ENCODE measurements at places on chromosomes 3 and 15. TPM values are rescaled to one million over a fixed set of nuclear protein-coding genes. Genes with fewer than 3 reads are reported as not detected.
A peak's percentile ranks its signal among the peaks of the same experiment; 100 is the strongest.

Gene ECE2
- not detected for polyA plus RNA-seq

- no peak for DNase-seq
Measured at GRCh38 chr15:84856731-84857417, 27.6 kb upstream of the SLC28A1 start.

Gene MGLL
- 22.6 TPM for polyA plus RNA-seq

Gene MLH1
- polyA plus RNA-seq: 60.4 TPM

Gene PLA2G4F
- polyA plus RNA-seq: 25.0 TPM

- no peak for DNase-seq
Measured at GRCh38 chr3:159757341-159758060, 231.1 kb upstream of the IL12A start.

DNA sequence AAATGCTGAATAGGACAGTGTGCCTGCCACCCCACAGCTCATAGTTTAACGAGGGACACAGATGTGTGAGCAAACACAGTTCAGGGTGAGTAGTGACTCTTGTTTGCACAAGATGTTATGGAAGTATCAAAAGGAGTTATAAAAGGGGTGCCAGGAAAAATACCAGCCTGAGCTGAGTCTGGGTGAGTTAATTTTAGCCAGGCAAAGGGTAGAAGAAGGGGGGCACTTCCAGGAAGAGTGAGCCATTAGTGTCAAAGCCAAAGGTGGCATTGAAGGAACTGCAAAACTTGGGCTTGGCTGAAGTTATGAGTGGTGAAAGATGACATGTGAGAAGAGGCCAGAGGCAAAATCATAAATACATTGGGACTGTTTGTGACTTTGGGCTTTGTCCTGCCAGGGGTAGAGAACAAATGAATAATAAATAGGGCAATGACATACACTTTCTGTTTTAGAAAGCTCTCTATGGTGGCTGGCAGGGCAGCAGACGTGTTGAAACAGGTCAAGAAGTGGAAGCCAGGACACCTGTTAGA, 1.9 kb upstream of the SPPL2A start:
- no peak for DNase-seq

- DNase-seq: no peak
Measured at GRCh38 chr3:114332342-114333179, 38.7 kb downstream of the TIGIT start.

Gene GOLGA8Q
- polyA plus RNA-seq: 2.5 TPM

DNA sequence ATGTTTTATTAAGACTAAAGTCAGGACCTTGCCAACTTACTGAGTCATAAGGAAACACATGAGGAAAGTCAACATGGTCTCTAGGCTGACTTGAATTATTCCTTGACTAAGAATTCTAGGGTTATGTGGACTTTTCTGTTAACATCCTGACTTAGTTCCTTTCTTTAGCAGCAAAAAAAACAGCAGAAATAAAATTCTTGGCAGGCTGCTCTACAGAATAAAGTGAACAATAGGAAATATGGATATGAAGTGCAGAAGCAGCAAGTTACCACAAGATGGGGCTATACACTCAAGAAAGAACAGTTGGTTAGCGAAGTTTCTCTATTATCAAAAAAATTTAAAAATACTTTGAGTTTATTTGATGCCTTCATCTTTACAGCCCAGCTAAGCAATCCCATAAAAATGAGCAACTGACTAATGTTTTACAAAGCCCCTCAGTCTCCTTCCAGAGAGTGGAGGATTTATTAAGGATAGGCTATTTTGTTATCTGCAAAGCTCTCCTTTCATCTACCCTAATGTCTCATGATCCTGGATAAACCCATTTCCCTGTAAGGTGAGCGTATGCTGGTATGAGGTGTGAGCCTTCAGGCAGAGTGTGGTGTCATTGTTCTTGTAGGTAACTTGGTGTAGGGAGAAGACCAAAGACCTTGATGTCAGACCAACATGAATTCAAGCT, 23.1 kb upstream of the MCCC1 start:
- DNase-seq: peak; percentile 50

DNA sequence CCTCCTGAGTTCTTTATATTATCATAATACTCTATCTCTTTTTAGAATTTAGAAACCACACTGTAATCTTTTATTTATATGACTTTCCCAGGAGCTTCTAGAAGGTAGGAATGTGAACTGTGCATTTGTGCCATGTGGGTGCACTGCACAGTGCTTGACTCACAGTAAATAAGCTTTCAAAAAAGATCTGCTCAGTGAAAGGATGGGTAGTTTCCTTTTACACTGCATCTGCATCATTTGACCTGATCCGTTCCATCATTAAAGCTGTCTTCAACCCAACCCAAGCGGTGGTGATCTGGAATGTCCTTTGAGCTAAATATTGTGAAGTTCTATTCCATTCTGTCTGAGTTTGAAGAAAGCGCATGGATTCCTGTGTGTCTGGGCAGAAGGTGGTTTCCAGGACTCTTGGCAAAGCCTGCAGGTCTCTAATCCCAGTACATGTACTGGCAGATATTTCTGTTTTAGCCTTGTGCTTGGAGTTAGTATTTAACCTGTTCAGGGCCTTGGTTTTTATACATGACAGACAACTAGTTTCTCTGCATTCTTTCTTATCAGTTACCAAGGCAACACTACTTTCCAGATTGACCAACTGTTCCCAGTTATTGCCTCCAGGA, 96.7 kb downstream of the DHX30 start:
- DNase-seq: no peak

DNA sequence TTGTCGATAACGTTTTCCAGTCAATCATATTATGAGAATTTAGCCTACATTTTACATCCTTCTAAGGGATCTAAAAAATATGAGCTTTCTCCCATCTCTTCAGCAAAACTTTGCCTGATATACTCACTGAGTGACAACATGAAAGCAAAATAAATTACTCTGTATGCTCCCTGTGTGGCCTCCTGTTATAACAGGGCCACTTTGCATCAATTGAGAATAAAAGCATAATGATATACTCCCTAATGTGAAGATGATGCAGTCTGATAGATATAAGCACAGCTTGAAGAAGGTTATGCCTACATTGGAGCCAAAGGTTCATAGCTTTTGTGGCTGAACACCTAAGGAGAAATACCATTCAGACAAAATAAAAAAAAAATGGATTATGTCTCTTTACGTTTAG, 561.3 kb upstream of the ZNF717 start:
- DNase-seq: no peak

Gene C3orf18
- 19.4 TPM for polyA plus RNA-seq

- DNase-seq: no peak
Measured at GRCh38 chr15:71529361-71529760, 281.0 kb upstream of the NR2E3 start.

GRCh38 chr3:158671821-158672214, 630 bp downstream of the LXN start:
- DNase-seq: peak; percentile 18

DNA sequence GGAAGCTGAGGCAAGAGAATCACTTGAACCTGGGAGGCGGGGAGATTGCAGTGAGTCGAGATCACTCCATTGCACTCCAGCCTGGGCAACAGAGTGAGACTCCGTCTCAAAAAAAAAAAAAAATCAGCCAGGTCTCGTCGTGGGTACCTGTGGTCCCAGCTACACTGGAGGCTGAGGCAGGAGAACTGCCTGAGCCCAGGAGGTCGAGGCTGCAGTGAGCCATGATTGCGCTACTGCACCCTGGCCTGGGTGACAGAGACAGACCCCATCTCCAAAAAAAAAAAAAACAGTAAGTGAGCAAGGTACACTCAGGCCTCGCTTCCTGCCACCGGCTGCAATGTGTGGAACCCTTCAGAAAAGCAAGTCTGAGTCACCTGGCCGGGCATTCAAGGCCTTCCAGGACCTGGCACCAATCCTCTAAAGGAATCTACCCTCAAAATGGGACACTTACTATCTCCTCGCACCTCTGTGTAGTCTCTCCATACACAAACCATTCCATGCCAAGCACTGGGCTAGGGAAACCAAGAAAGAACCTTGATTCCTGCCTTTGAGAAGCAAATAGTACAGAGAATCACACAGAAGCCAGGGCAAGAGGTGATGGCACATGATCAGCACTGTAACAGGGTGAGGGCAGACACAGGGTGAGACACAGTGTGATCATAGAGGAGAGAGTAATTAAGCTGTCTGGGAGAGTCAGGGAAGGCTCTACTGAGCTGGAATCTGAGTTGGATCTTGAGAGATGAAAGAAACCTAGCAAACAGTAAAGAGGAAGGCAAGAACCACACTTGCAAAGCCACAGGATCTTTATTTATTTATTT, 9.7 kb downstream of the SCAMP2 start:
- no peak for DNase-seq

DNA sequence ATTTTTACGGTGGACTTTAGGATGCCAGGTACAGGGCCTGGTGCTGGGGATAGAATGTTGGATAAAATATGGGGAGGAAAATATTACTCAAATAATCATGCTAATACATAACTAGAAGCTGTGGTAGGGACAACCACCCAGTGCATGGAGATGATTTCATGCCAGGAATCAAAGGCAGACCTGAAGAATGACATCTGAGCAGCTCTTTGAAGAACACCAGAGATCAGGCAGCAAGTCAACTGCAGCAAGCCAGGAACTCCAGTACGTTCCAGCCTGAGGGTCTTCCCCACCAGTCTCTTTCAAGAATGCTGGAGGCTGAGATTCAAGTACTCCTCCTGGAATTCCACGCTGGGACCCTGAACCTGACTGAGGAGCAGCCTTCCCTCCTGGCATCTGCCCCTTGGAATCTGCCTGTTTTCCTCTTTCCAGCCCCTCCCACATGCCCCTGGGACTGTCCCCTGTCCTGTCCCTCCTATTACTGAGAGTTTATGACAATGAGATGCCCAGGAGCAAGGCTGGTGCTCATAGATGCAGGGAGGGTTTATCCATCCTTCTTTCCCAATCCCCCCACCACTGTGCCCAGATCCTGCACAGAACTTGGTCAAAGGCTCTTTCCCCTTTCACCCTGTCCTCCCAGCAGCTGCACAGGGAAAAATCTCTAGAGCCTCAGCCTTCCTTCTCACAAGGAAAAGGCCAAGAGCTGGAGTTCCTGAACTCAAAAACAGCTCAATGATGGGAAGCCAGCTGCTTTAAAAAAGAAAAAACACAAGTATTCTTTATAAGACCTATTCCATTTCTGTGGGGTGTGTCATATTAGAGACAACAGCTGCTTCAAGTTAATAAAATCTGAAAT, 68.0 kb downstream of the PDZRN3 start:
- DNase-seq: no peak

- DNase-seq: no peak
Measured at GRCh38 chr15:82575335-82575734, 35.1 kb upstream of the RPS17 start.

GRCh38 chr3:12286927-12287726, 1.7 kb upstream of the PPARG start:
- DNase-seq: no peak

DNA sequence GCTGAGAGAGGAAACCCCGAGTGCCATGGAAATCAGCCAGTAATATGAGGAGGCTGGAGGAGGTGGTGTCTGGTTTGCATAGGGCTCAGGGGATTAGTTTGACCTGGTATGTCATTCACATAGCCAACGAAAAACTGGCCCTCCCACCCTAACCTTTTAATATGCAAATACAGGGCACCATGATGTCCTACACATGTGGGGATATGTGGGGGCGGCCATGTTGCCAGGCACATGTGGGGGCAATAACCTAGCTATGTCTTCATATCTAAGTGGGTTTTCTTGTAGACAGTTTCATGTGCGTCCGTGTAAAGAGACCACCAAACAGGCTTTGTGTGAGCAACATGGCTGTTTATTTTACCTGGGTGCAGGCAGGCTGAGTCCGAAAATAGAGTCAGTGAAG, 110.1 kb downstream of the MOBP start:
- no peak for DNase-seq
